H54 (cell line): ENCODE measurements at places on chromosomes 5 and 9.

DNA sequence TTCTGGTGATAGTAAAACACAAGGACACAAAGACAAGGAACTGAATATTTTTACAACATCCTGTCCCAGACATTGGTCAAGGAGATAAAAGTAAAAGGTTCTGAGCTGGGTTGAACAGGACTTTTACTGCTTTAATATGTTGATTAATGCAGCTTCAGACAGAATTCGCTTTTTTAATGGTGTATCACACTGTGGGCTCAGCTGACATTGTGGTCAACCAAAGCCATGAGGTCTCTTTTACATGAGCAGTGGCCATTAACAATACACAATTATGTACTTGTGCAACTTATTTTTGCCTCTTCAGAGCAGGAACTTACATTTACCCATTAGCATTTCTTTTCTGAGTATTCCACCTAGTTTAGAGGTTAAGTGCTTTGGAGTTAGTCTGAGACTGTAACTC is 22.8 kb upstream of the ERBIN start:
- no peak for DNase-seq

- DNase-seq: no peak
Measured at GRCh38 chr9:107488375-107489143, 1.0 kb downstream of the KLF4 start.

- DNase-seq: peak; percentile 96
Measured at GRCh38 chr9:78031893-78032729, 500 bp upstream of the GNAQ start.

GRCh38 chr9:103990311-103990710 is 103.8 kb upstream of the SMC2 start:
- DNase-seq: no peak

- no peak for DNase-seq
Measured at GRCh38 chr5:128290152-128290858, 206.7 kb downstream of the SLC12A2 start.

GRCh38 chr5:120454094-120454798 is 9.9 kb upstream of the PRR16 start:
- DNase-seq: no peak

- no peak for DNase-seq
Measured at GRCh38 chr9:2231829-2232228, 216.7 kb downstream of the SMARCA2 start.

GRCh38 chr5:141743866-141744272 is 61.8 kb upstream of the ARAP3 start:
- DNase-seq: no peak

GRCh38 chr5:1319436-1320256 is 24.8 kb upstream of the TERT start:
- DNase-seq: no peak
